T-helper 17 cell (primary cell): ENCODE measurements at places on chromosomes 4 and X.

DNA sequence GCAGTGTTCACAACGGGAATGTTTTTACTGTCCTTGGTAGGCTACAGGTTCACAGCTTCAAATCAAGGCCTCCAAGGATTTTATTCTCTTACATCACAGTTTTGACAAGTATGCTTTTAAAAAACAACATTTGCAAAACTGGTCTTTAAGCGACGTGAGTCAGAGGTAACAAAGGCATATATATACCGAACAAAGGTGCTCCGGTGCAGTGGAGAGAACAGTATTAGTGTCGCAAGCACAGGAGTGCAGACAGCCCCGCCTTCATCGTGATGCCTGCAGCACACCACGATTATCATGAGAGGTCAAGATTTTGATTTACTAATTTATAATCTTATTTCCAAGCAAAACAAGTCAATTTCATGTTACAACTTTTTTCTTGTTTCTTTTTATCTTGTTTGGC lies 90.8 kb downstream of the GATB start:
- no peak overlapping the region for H3K4me3 ChIP-seq
- H3K36me3 ChIP-seq, result peaks cover 4% of the 10 kb centered on the region
- no peaks in the 10 kb centered on the region for H3K27me3 ChIP-seq
- H3K4me1 ChIP-seq, result peaks cover 2% of the 10 kb centered on the region
- DNase-seq, result no peak
- H3K27ac ChIP-seq, result no peak overlapping the region

DNA sequence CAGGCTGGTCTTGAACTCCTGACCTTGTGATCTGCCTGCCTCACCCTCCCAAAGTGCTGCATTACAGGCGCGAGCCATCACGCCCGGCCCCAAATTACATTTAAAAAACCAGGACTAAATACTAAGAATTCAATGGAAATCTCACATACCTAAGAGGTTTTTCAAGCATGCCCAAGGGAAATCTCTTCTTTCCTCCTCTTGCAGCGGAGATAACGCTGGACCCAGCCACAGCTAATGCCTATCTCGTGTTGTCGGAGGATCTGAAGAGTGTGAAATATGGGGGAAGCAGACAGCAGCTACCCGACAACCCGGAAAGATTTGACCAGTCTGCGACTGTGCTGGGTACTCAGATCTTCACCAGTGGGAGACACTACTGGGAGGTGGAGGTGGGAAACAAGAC lies 7.4 kb downstream of the TRIML1 start:
- no peak for DNase-seq
- no peak overlapping the region for H3K27ac ChIP-seq
- H3K27me3 ChIP-seq, result no peaks in the 10 kb centered on the region
- no peak overlapping the region for H3K4me3 ChIP-seq
- H3K4me1 ChIP-seq, result no peaks in the 10 kb centered on the region
- H3K36me3 ChIP-seq, result no peaks in the 10 kb centered on the region

DNA sequence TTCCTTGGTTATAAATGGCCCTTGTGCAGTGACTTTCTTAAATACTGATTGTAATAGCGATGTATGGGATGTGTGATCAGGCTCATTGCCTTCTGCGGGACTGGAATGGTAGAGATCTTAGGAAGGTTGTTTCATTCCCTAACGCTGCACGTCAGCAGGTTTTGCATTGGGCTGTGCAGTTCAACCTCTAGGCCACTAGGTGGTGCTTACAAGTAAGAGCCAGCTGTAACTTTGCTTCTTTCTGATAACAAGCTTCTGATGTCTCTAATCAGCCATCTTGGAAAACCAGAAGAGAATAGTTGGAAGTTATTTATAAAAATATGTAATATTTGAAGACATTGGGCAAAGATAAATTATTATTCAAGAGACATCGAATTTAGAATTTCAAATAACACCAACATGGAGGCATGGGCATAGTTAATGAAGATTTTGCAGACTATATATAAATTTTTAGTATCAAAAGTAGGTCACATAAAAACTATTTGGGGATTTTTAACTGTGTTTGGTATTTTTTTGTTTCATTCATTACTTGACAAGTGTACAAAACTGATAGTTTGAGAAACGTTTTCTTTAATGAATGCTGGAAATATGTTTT lies 339.7 kb upstream of the PCDH7 start:
- no peaks in the 10 kb centered on the region for H3K27me3 ChIP-seq
- H3K27ac ChIP-seq, result no peak overlapping the region
- no peak overlapping the region for H3K4me3 ChIP-seq
- no peaks in the 10 kb centered on the region for H3K4me1 ChIP-seq
- no peaks in the 10 kb centered on the region for H3K36me3 ChIP-seq

DNA sequence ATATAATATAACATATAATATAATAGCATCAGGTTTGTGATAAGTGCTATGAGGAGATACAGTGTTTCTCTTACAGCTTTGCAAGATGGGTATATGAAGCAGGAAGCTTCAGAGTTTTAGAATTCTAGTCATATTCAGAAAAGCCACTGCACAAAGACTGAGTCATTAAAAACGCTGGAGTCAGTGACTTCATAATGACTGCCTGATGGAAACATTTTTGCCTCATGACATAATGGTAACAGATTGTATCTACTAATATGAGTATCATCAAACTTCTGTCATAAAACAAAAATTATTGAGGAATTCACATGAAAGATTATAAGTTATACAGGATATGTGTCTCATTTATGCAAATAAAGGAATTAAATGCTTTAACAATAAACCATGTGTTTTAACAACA lies 46.8 kb downstream of the EPHA5 start:
- DNase-seq, result no peak
- H3K27me3 ChIP-seq, result no peaks in the 10 kb centered on the region
- H3K27ac ChIP-seq, result no peak overlapping the region
- no peaks in the 10 kb centered on the region for H3K36me3 ChIP-seq
- H3K4me3 ChIP-seq, result no peak overlapping the region
- no peaks in the 10 kb centered on the region for H3K4me1 ChIP-seq

DNA sequence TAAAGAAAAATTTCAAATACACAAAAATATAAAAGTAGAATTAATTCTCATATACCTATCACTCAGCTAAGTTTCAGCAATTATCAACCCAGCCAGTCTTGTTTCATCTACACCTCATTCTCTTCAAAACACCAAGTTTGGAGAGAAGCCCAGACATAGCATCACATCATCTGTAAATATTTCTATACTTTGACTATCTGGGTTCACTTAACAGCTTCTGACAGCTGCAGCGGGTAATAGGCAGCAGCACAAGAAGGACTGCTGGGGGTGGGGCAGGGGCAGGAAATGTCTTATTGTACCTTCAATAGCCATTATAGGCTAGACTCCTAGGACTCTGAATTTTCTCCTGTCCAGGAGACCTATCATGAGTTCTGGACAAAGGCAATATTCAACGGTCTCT lies 54.1 kb downstream of the PHF8 start:
- H3K27ac ChIP-seq, result no peak overlapping the region
- H3K4me1 ChIP-seq, result peaks cover 2% of the 10 kb centered on the region
- H3K27me3 ChIP-seq, result no peaks in the 10 kb centered on the region
- DNase-seq, result no peak
- no peak overlapping the region for H3K4me3 ChIP-seq

GRCh38 chr4:4443821-4444220 lies 56.9 kb downstream of the NSG1 start:
- no peak overlapping the region for H3K27ac ChIP-seq
- no peaks in the 10 kb centered on the region for H3K36me3 ChIP-seq
- no peak for DNase-seq
- H3K27me3 ChIP-seq, result no peaks in the 10 kb centered on the region
- no peak overlapping the region for H3K4me3 ChIP-seq
- H3K4me1 ChIP-seq, result peaks cover 12% of the 10 kb centered on the region

GRCh38 chrX:41312786-41313185 lies 21.2 kb upstream of the DDX3X start:
- H3K4me3 ChIP-seq, result no peak overlapping the region
- H3K27ac ChIP-seq, result no peak overlapping the region
- H3K4me1 ChIP-seq, result no peaks in the 10 kb centered on the region
- H3K27me3 ChIP-seq, result no peaks in the 10 kb centered on the region
- DNase-seq, result no peak
- no peaks in the 10 kb centered on the region for H3K36me3 ChIP-seq

DNA sequence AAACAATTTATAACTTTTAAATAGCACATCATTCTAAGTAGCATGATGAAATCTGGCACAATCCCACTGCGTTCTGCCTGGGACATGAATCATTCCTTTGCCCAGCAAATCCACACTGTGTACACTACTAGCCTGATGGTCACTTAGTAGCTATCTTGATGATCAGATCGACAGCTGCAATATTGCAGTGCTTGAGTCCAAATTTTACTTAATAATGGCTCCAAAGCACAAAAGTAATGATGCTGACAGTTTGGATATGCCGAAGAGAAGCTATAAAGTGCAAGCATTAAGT lies 86.6 kb upstream of the NPNT start:
- no peaks in the 10 kb centered on the region for H3K27me3 ChIP-seq
- no peak for DNase-seq
- peaks cover 5% of the 10 kb centered on the region for H3K4me1 ChIP-seq
- peaks cover 7% of the 10 kb centered on the region for H3K36me3 ChIP-seq
- no peak overlapping the region for H3K4me3 ChIP-seq

GRCh38 chr4:3009422-3009821 lies 46.1 kb downstream of the GRK4 start:
- H3K27ac ChIP-seq, result no peak overlapping the region
- peaks cover 39% of the 10 kb centered on the region for H3K27me3 ChIP-seq
- H3K4me1 ChIP-seq, result peaks cover 4% of the 10 kb centered on the region
- H3K4me3 ChIP-seq, result no peak overlapping the region
- H3K36me3 ChIP-seq, result no peaks in the 10 kb centered on the region

- no peak for DNase-seq
- no peaks in the 10 kb centered on the region for H3K36me3 ChIP-seq
- H3K4me1 ChIP-seq, result no peaks in the 10 kb centered on the region
- H3K27ac ChIP-seq, result no peak overlapping the region
- no peak overlapping the region for H3K4me3 ChIP-seq
Observed at GRCh38 chrX:29535212-29536162, 679.9 kb upstream of the MAGEB2 start.

- DNase-seq, result no peak
- H3K4me3 ChIP-seq, result no peak overlapping the region
- H3K27me3 ChIP-seq, result no peaks in the 10 kb centered on the region
- H3K4me1 ChIP-seq, result no peaks in the 10 kb centered on the region
- no peak overlapping the region for H3K27ac ChIP-seq
- H3K36me3 ChIP-seq, result no peaks in the 10 kb centered on the region
Observed at GRCh38 chr4:133598779-133599178, 449.7 kb downstream of the PCDH10 start.

GRCh38 chr4:17336524-17336961 lies 175.3 kb downstream of the QDPR start:
- H3K4me3 ChIP-seq, result peak overlapping the region; percentile 79
- no peaks in the 10 kb centered on the region for H3K36me3 ChIP-seq

DNA sequence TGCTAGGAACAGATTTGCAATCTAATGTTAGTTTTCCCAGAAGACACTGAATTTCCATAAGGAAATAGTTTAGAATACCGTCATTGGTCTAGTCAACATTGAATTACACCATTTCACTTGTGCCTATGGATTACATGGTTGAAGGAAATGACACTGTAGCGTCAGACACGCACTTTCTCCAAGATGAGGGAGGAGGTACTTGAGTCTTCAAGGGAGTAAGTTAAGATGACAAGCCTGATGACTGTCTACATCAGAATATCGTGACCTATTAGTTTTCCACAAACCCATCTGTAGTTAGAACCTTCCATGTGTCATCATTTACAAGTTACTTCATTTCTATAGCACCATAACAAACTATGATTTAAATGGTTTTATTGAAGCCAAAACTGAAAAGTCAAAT lies 153.7 kb downstream of the AMELX start:
- no peaks in the 10 kb centered on the region for H3K4me1 ChIP-seq
- DNase-seq, result no peak
- no peaks in the 10 kb centered on the region for H3K36me3 ChIP-seq
- no peaks in the 10 kb centered on the region for H3K27me3 ChIP-seq
- H3K27ac ChIP-seq, result no peak overlapping the region

DNA sequence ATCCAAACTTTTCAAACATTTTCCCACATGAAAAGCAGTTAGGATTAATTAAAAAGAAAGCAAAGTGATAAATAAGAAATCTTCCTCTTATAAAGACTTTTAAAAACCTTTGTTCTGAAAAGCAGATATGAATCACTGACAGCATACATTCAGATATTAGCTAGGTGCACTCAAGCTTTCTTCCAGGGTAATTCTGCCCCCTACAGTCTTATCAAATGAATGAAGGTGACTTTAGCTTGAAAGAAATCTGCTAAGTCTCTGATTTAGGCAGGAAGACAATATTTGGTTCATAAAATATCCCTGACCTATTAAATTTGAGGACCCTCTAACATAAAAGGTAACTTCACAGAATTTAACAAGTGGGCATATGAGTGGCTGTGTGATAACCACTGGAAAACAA lies 209.1 kb upstream of the FAM47A start:
- no peak overlapping the region for H3K4me3 ChIP-seq
- no peak for DNase-seq
- no peaks in the 10 kb centered on the region for H3K36me3 ChIP-seq
- H3K27me3 ChIP-seq, result no peaks in the 10 kb centered on the region

DNA sequence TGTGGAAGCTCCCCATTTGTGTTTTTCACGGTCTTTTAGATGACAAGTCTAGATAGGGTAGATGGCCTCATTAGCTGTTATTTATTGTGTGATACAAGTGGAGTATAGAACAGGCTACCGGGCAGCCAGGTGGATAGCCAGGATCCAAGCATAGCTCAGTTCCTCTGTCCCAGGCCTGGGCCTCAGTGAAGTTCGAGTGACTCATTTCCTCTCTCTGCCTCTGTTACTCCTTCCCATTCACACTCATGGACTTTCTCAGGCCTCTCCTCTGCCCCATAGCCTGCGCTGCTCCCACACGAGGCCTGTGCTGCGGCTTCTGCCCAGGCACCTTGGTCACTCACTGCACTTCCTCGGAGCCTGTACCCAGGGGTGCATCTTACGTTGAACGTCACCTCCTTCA lies 54.5 kb downstream of the TENM3 start:
- H3K4me1 ChIP-seq, result no peaks in the 10 kb centered on the region
- no peak overlapping the region for H3K4me3 ChIP-seq
- H3K27ac ChIP-seq, result no peak overlapping the region
- H3K36me3 ChIP-seq, result no peaks in the 10 kb centered on the region

DNA sequence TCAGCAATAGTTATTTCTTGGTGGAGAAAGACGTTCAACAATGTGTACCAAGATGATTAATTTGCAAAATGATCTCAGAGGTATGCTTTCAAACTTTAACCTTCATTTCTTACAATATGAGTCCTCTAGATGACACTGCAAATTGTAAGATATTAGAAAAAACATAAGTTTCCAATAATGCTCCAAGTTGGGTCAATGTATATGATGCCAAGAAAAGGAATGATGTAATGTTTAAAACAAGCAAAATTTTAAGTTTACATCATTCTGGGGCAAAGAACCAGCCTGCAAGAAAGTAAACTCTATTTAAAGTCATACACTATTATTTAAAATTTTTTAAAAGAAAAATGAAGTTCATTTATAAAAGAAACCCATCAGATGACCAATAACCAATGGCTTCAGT lies 56.1 kb downstream of the PRSS12 start:
- no peaks in the 10 kb centered on the region for H3K36me3 ChIP-seq
- no peak for DNase-seq

GRCh38 chrX:10254739-10255138 lies 98.0 kb downstream of the CLCN4 start:
- no peaks in the 10 kb centered on the region for H3K36me3 ChIP-seq

GRCh38 chrX:140804292-140804691 lies 94.7 kb downstream of the LINC00632 start:
- H3K27ac ChIP-seq, result no peak overlapping the region
- no peak overlapping the region for H3K4me3 ChIP-seq
- no peaks in the 10 kb centered on the region for H3K4me1 ChIP-seq
- H3K27me3 ChIP-seq, result no peaks in the 10 kb centered on the region
- H3K36me3 ChIP-seq, result no peaks in the 10 kb centered on the region

GRCh38 chrX:123432361-123433150 lies 248.5 kb downstream of the GRIA3 start:
- no peak overlapping the region for H3K27ac ChIP-seq
- no peak overlapping the region for H3K4me3 ChIP-seq
- no peaks in the 10 kb centered on the region for H3K4me1 ChIP-seq
- DNase-seq, result no peak
